ENCODE measurements at places on chromosomes 4 and X.

GRCh38 chr4:109665783-109666485 is 37.3 kb downstream of the CASP6 start:
- DNase-seq = no peak

DNA sequence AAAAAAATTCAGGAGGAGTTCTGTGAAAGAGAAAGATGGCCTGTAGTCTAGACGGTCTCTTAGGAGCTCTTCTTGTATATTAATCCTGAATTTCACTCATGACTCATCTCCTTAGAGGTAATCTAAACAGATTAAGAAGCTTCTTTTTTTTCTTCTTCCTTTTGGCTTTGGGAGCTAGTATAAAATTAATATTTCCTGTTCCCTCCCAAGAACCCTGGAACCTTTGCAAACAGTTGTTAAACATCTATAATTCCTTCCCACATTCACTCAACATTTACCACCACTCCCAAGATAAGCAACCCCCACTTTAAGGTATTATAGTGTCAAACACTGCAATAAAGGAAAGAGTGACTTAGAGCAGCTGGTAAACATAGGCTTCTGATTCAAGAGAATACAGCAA is 146.4 kb upstream of the EDNRA start:
- no peak for DNase-seq

DNA sequence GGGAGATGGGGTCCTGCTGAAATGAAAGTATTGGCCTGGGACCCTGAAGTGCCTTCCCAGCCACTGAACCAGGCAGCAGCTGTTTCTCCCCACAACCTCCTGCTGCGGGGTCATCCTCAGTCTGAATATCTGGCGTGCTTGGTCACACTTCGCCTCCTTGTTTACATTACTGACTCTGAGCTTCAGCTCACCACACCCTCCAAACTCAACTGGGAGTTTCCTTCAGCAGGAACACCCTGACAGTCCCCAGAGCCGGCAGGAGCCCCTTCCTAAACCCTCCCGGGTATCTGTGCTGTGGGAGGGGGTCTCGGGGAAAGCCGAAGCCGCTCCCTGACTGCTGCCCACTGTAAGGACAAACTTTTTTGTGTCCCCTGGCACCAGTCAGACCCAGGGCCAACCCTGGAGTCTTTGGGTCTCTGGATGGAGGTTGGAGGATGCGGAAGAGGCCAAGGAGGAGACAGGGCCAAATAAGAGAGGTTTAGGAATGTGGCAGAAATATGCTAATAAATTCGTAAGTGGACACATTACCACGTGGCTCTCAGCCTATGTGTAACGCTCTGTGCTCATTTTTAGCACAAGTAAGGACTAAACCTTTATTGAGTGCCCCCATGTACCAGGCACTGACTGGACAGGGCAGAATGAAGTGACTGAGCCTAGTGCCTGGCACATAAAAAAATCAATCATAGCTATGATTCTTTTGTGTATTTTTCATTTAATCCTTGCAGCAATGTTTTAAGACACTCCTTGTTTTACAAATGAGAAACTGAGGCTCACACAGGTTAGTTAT is 20.7 kb downstream of the FHDC1 start:
- DNase-seq = no peak

GRCh38 chrX:23826653-23827052 is 43.7 kb downstream of the SAT1 start:
- no peak for DNase-seq

DNA sequence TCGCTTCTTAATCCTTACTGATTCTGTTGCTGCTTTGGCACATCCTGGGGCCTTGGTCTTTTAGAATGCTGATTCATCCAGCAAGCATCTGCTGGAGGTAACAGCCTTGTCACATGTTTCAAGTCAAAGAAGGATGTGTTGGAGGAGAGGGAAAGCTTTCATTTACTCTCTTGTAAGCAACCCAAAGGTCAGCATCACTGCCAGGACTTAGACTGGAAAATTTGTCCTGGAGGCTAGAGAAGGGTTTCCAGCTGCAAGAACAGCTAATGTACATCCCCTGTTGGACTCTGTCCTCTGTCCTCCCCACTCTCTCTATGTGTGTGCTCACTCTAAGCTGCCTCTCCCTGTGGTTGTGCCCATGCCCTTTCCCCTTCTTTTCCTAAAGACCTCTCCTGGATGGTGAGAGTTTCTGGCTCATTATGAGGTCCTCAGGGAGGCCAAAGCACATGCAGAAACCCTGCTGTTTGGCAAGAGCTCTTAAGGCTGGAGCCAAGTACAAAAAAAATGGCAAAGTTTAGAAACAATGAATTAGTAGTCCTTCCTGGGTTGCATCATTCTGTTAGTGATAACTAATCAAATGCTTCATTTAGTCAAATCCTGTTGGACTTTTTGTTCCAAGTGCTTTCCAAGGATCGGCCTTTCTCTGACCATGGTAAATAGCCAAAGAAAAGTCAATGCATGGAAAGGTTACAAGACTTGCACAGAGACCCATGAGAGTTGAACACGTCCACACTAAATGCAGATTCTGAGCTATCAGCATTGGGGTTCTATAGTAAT is 13.4 kb upstream of the SRPX start:
- DNase-seq = no peak

- DNase-seq = no peak
These were observed 248.4 kb upstream of the NDST4 start for GRCh38 chr4:115361781-115362180.

DNA sequence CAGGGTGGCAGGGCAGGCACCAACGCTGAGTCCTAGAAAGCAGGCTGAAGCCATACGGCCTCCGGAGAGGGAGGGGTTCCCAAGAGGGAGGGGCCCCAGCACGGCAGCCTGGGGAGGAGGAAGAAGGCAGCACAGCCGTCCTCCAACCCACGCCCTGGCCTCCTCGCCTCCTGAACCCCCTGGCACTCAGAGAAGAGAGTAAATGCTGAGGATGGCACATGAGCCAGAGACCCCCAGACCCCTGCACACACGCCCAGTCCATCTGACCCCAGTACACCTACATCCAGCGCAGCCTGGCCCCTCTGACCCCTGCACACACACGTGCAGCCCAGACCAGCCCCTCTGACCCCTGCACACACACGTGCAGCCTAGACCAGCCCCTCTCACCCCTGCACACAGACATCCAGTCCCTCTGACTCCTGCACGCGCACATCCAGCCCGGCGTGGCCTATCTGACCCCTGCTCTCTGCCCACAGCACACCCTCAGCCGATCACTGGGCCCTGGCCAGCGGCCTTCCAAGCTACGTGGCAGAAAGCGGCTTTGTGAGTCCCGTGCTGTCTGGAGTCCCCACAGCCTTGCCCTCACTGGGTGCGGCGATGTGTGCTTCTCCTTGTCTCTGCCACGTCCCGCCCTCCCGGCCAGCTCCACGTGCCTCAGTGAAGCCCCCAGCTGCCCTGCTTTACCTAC is 18.5 kb downstream of the ATP5ME start:
- no peak for DNase-seq

GRCh38 chrX:137051978-137052642 is 18.3 kb upstream of the GPR101 start:
- DNase-seq = peak; percentile 76

DNA sequence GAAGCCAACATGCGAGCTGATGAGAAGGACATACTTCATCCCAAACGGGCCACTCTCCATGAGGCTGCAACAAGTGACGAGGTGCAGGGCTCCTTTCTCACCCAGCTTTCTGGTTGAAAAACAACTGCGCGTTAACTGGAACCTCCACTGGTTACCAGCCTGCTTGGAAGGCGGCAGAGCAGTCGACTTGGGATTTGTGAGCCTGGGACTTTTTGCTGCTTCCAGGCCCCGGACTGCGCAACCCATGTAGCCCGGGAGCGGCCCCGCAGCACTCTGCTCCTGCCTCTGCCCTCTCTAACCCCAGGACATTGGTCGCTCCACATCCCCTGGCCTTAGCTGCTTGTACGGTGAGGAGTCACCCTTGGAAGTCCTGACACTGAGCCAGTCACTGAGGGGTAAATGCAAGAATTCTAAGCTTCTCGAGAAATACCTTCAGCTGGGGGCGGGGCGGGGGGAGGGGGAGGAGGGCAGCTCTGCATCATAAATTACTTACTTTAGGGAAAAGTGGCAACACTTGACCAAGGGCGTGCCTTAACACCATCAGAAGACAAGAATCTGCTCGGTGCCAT is 72.7 kb downstream of the MTMR1 start:
- no peak for DNase-seq

GRCh38 chrX:18149454-18149853 is 71.2 kb downstream of the BEND2 start:
- DNase-seq = no peak

DNA sequence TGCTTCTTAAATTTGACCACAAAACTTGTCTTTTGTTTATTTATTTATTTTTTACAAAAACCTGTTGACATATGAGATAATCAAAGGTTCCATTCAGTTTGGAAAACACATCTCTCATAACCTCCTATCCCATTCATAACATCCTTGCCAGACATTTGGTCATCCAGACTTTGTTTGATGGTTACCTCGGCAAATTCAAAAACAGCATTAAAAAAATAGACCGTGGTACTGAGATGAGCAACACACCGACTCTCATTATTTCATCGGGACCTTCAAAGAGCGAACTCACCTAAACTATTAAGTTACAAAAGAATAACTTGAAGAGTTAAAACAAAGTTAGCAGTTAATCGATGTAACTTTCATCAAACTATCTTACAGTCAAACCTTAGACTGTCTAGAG is 85.8 kb upstream of the RPS6KA3 start:
- no peak for DNase-seq

DNA sequence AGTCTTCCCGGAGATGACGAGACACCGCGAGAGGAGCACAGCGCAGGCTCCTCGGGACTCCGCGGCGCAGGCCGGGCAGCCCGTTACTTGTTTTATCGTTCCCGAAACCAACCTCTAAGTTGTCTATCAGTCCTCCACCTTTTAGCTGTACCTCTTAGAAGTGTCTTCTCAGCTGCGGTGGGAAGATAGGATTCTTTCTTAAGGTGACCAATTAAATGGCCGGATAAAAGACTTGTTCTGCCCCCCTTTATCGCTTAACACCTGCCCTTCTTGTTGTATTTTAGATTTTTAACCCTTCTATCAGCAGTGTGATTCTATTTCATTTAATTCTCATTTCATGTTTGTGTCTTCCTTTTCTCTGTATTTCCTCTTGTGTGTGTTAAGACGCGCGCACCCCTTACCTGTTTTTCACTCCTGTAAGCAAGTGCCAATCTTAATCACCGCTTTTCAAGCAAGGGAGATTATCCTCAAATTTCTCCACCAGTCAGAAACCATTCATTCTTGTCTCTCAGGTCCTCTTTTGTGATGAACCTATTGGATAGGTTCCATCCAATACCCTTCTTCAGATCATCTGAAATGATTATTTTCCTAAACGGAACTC is at the start of gene SLC9B2:
SLC9B2 (minus strand) TSS at position 15 of the 601 bp plus-strand sequence. CDS start 9,211 bp downstream, outside the sequence.
- no peak for DNase-seq

DNA sequence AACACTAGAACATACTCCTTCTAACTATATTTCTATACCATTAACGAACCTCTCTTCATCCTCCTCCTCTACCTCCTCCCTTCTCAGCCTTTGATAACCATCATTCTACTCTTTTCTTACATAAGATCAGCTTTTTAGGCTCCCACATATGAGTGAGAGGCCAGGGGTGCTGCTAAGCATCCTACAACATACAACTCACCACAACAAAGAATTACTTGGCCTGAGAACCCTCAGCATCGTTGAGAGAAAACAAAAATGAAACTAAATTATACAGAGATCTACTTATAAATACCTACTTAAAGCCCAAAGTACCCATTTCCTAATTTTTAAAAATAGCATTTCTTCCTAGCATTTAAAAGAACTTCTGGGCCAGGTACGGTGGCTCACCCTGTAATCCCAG is 77.7 kb downstream of the CC2D2A start:
- no peak for DNase-seq

DNA sequence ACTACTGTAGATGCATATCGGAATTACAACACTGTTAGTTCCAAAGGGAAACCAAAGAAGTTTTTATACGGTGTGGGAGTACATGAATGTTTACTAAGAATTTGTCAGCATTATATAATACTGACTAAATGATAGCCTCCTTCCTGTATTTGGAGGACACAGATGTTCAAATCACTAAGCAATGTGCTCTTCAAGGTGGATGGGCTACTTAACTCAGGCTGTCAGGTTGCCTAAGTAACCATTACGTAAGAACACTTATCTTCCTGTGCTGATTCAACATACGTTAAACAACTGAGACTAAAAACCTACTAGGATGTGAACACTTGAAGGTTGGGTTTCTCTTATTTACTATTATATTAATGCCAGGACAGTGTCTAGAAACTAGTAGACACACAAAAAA is 81.9 kb upstream of the HPGD start:
- DNase-seq = peak; percentile 2

DNA sequence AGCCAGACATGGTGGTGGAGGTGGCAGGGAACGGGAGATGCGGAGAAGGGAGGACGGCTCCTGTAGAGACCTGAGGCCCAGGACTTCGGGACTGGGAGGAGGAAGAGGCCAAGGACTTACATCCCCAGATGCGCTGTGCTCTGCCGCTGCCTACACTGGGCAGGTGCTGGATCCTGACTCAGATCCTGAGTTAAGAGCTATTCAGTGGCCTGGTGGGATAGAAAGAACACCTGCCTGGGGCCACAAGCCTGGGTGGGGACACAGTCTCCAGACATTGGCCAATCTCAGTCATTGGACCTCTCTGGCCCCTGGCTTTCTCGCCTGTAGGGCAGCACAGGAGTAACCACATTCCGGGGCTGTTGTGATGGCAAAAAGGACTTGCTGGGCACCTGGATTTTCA is 10.9 kb upstream of the MSX1 start:
- DNase-seq = no peak

GRCh38 chrX:72371405-72371804 is 65.7 kb upstream of the CITED1 start:
- no peak for DNase-seq

DNA sequence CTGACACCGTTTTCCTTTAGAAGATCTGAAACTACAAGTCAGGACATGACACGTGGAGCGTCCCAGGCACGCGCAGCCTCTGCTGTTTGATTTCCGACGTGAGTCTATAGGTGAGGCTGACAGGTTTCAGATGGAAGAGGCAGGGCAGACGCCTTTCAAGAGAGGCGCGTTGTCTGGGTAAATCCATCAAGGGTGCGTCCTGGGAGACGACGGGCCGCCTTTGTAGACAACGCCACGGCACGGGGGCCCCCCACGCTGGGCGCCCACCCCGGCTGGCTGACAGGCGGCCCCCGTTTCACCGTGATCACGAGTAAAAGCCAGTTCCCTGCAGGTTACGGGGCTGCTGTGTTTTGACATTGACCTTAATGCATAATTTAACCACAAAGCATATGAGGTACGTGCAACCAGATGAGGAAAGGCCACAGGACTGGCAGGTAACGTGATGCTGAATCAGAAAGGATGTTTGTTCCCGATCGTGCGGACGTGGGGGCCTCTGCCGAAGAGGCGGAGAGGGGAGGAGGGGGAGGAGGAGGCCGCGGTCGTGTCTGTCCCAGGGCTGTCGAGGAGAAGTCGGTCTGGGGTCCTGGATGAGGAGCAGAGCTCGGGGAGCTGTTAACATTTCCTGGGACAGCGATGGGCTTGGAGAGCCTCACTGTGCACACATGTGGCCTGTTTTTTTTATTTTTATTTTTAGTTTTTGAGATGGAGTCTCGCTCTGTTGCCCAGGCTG is 51.1 kb upstream of the PPP2R3B start:
- no peak for DNase-seq

DNA sequence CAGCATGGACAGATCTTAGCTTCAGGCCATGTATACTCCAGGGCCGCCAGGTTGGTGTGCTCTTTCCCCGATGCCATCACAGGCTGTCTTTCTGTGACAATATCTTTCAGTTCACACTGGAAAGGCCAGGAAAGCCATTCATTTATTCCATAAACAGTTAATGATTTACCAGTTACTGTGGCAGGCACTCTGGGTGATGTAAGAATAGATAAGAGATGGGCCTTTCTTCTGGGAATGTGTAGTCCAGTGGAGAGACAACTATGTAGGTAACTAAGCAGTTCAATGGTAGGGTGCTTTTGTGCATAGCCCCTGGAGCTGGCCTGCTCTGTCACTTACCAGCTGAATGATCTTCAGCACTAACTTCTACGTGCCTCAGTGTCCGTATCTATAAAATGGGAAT is 46.3 kb upstream of the LEF1 start:
- DNase-seq = no peak
